Activated CD4-positive, alpha-beta T cell treated with anti-CD3 and anti-CD28 coated beads, Interleukin-2, amount 10 ng/mL, durations not matched to agents 24 days and 14 days (primary cell): ENCODE measurements at places on chromosomes 5 and 9.

GRCh38 chr5:88746438-88746882 is 136.5 kb downstream of the MEF2C start:
- no peak for DNase-seq

DNA sequence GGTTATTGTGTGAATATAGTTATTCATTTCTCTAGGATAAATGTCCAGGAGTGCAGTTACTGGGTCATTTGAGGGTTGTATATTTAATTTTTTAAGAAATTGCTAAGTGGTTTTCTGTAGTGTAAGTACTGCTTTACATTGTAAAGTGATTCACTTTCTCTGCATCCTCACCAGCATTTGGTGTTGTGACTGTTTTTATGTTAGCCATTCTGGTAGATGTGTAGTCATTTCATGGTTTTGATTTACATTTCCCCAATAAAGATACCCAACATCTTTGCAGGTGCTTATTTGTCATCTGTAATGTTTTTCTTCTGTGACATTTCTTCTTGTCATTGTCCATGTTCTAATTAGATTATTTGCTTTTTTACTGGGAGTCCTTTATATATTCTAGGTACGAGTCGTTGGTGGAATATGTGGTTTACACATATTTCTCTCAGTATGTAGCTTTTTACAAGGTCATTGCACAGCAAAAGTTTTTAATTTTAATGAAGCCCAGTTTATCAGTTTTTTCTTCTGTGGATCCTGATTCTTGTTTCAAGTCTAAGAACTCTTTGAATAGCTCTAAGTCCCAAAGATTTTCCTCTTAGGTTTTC is 34.0 kb downstream of the SCGB3A1 start:
- no peak for DNase-seq

GRCh38 chr9:12796601-12797000 is 21.8 kb downstream of the LURAP1L start:
- DNase-seq = no peak

DNA sequence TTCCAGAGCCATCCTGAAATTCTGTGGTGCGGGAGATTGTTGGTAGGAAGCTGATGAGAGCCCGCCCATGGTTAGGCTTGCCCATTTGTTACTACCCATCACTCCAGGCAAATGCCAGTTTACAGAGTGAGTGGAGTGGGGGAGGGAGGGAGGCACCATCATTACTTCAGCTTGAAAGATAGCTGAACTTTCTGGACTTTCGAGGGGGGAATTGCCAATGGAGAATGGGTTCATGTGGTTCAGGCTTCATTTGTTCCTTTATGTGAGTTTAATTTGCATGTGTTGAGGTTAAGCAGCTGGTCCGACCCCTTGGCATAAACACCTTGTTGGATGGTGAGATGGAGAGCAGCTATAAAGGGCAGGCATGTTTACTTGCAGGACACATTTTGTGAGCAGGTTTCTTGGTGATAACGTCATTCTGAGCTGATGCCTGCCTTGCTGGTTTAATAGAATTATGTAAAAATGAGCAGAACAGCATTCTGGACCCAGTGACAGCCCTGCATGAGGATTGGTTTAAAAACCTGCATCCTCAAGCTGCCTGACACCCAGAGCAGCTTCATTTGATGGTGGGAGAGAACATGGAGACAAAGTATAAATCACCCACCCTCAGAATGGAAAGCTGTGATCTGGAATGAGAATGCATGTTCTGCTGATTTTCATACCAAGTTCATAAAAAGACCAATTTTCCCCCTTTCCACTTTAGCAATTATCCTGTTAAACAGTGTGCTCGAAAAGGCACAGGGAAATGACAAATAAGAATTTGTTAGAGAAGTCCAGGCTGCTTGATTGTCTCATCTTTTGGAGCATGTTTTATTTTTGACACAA is 106.3 kb downstream of the TRIO start:
- no peak for DNase-seq
